ENCODE measurements at places on chromosomes 6 and 20.

DNA sequence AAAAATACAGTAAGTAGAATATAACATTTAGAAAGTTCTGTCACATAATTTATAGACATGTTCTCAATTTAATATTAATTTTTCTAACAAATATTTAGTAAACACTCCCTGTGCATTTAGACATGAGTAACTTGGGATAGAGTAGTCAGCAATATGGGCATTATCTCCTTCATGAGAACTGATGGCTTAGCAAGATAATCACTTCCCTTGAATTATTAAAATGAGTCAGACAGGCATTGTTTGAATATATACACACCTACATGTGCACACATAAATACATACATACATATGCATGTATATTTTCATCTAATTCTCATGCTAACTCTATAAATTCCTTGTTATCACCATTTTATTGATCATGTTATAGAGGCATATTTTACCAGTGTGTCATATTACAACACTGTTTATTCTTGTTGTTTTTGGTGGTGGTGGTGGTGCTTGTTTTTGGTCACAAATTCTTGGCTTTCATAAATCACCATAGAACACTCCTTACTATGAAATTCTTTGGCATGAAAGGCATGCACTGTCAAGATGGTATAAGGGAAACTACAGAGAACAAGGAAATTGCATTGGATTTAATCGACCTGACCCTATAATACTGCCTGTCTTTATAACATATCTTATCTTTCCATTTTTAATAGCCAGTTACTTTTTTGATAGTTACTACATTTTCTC lies 434.5 kb upstream of the MANEA start:
- DNase-seq, result no peak

DNA sequence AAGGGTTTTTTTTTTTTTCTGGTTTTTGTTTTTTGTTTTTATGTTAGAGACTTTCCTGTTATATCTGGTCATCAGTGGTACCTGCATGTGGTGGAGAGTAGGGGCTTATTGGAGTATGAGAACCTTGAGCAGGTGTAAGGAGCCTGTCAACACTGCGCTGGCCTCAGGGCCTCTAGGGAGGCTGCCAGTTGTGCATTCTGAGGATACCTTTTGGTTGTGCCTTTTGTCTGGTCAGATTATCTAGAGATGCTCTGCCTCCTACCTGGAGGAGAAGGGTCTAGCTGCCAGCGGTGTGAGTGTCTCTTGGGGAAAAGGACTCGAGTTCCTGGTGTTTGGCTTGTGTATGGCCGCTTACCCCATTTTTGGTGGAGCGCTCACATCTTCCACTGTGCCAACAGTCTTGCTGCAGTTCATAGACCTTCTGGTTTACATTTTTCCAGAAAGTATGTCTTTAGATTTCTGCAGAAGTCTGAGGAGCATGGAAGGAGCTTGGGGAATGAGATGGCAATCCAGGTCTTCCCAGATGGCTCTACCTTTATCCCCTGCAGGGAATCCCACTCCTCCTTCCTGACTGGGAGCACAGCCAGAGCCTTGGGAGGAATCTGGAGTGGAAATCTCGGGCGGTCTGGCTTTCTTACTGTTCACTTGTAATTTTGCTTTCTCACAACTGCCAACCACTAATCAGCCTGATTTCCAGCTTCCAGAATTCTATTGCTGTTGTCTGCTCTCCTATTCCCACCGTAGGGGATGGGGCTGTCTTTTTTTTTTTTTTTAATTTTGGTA lies 49.9 kb downstream of the PTPN1 start:
- no peak for DNase-seq

GRCh38 chr20:14445310-14445709 lies 107.9 kb upstream of the FLRT3 start:
- no peak for DNase-seq

- no peak for DNase-seq
These were observed 56.0 kb downstream of the CLIC5 start for GRCh38 chr6:45959534-45960145.

DNA sequence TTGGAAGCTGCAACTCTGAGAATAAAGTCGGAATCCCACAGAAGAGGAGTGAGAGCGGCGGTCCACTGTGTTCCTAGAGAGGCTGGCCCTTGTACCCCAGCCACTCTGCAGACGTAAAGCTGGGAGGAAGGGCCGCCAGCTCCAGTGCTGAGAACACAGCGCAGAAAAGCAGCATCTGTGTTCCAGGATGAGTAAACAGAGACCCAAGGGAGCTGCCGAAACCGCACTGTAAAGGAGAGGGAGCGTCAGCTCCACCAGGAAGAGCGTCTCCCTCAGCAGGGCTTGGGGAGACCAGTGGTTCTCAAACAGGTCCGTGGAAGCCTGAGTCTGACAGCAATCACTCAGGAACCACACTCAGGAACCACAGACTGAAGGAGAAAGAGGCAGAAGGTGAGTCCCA lies 134.0 kb downstream of the WDR27 start:
- no peak for DNase-seq

DNA sequence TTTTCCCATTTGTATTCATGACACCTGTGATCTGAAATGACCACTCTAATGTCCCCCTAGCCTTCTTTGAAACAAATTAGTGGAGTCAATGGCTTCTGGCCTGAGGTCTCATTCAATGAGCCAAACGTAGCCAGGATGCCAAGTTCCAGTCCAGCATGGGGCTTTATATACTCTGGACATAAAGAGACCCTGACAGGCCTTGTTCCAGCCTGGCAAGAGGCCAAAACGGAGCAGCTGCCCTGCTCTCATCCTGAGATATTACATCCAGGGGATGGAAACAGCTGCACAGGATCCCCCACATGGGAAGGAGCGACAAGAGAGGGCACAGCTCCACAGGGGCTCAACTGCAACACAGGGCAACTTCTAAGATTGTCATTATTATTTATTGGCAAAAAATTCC lies 437.8 kb downstream of the CDH26 start:
- no peak for DNase-seq

GRCh38 chr6:149471801-149472200 lies 13.0 kb downstream of the ZC3H12D start:
- DNase-seq, result no peak

- no peak for DNase-seq
These were observed 904 bp upstream of the UST start for GRCh38 chr6:148745926-148746325.

DNA sequence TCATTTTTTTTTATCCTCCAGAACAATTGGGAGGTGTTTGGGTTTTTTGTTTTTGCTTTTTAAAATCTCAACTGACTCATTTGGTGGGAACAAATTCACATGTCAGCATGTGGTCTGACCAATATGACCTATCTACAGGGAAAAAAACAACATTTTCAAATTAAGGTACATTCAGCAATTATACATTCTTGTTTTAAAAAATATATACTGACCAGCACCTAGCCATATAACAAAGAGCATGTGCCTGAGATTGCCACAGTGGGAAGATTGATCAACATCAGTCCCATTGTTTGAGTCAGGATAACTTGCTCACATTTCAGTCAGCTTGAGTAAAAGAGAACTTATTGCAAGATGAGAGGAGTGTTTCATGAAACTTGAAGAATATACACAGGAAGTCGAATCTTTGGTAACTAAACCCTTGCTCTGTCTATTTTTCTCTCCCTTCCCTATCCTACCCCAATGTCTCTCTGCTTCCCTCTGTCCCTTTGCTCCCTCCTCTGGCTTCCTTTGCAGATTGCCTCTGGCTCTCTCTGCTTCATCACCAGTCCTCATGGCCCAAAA lies 163.2 kb upstream of the TAB2 start:
- DNase-seq, result no peak

DNA sequence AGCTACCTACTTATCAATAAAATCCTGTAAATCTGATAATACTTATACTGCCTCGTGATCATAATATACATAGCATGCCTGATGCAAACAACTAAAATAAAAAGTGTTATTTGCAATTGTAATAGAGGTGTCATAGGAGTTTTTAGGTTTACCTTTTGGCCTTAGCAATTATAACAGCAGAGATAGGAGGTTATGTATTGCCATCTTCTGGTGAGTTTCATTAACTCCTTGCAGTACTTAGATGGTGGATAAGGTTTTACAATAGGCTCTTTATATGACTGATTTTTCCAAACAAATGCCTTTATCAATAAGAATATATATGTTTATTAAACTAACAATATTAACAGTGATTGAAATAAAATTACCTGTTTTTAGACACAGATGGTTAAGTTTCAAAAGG lies 27.8 kb upstream of the MYCT1 start:
- no peak for DNase-seq

DNA sequence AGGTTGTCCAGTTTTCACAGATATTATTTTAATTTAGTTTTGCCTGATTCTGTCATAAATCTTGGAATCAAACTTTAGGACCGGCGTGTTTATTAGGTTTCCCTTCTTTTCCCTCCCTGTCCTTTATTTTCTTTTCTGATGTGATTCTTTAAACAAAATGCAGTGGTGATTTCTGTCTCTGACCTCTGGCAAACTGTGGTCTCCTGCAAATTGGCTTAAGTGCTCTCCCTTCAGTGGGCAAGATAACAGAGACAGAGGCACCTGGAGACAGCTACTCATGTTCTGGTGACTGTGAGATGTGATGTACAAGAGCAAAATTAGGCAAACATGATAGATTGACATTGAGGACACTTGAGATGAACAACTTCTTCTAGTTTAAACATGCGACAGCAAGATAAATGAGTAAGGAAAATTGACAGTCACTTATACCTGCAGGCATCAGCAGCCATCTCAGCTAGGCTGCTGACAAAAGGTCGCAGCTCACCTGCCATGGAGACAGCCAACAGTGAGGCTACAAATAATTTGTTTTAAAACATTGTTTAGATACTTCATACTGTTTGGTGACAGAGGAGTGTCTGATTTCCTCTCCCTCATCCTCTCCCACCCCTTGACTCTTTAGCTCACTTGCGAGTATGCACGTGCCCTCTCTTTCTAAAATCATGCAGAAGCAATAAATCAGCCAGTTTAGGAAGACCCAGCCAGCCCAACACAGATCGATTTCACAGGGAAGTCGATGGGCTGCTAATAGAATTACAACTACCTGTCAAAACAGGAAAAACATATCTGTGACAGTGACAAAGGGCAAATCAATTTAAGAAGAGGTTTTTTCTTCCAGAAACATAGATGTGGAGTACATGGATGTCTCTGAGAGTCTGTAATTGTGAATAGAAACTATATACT lies 63.4 kb upstream of the MAP3K7 start:
- DNase-seq, result no peak

DNA sequence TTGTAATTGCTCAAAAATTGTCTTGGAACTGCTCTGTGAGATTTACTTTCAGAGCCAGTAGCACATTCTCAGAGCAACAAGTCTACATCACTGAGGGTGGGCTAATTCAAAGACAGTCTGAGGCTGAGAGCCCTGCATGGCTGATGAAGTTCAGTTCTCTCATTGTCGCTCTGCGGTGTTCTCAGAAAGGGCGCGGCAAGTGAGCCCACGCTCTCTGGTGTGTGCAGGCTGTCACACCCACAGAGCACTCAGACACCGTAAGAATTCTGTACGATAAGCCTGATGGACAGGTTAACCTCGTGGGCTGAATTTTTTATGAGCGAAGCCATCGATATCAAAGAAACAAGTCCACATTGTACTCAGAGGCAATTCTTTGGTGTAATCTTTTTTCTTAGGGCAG lies 557.8 kb downstream of the HACE1 start:
- DNase-seq, result no peak

GRCh38 chr6:1287103-1287591 lies 24.8 kb upstream of the FOXQ1 start:
- DNase-seq, result no peak

DNA sequence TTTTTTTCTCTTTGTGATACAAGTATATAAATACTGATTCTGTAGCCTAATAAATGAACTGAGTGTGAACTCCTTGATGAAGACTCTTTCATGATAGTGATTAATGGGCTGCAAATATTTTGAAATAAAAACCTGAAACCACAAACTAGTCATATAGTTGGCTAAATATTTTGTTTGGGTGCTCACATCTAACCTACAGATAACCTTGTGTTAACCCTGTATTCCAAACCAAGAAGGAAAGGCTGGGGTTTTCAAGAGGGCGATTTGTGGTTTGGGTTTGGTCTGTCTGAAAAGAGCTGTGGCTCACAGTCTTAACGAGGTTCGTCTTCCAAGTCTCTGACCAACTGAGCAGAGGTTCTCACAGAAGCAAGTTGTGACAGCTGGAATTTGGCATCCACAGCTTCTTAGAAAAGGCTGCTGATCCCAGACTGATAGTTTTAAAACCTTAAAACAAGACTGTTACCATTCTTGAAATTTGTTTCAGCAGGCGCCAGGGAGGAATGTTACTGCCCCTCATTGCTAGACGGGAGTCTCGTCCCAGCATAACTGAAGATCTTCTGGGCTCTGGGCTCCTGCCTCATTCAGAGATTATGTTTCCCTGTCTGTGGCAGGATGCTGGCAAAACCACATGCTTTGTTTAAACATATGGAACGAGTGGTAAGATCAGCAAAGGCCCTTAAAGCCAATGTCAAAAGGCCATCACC lies 736.4 kb upstream of the MARCKS start:
- no peak for DNase-seq

DNA sequence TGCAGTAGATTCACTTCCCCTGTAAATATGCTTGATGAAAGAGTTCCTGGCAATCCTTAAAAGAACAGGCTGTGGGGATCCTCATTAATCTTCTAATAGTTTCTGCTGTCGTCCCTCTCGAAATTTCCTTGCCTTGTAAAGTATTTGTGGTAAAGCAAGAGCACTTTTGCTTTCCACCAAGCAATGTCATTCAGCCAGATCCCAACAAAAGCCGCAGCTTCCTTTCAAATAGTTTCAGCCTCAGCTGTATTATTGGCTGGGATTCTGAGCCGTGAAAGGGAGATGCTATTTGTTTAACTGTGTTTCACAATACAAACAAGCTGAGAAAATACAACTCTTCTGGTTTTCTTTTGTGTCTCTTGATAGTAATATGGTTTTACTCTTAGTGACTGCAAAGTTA lies 48.9 kb upstream of the EPHA7 start:
- no peak for DNase-seq

DNA sequence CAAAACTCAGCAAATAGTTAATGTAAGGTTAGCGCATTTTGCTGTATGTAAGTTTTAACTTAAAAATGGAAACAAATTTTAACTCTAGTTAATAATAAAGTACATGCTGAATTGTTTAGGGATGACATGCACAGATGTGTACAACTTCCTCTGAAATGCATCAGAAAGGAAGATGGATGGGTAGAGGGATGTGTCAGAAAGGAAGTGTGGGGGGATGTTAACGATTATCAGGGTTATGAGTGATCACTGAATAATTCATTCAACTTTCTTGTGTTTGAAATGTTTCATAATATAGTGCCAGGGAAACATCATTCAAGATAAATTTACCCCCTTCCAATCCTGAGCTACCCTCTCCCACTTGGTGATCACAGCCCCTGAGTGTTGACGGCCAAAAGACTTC lies 87.6 kb downstream of the FOXA2 start:
- no peak for DNase-seq

GRCh38 chr6:17905611-17906592 lies 81.5 kb downstream of the KIF13A start:
- no peak for DNase-seq
